ENCODE measurements at places on chromosomes 6 and 20.

DNA sequence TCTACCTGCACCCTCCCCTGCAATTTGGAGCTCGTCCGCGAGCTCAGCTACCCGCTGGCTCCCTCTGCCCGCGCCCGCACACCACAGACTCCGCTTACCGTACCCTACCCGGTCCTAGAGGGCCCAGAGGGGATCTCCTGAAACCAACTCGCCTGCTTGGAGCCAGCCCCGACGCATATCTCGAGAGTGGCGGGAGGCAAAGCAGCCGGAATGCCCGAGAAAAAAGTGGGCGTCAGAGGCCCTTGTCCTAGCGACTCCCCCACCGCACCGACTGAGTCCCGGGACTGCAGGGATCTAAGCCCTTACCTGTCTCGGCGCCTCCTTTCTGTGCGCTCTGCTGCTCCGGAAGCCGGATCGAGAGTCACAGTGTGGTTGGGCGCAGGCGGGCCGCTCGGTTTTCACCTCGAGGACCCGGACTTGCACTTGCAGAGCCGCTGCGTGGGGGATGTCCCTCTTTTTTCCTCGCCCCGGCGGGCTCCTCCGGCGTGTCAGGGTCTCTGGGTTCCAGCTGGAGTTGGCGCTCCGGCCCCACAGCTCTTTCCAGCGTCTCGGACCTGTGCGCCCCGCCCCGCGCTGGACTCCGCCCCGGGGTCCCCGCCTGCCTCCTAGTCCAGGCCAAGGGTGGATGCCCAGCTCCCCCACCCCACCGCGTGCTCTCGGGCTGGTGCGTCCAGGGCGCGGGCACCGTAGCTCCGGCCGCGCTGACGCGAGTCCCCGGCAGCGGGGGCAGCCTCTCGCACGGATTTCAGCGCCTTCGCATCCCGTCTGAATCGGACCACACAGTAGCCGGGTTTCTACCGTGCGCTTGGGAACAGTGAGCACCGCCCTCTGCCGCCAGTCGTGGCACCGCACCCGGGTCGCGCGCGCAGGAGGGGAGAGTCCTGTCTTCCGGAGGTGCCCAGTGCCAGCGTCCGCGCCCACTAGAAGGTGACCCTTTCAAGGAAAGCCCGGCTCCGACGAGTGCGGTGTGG is at the start of gene PROKR2:
Gene PROKR2 (minus strand): TSS at position 767 of the 971 bp plus-strand sequence. CDS start 2,585 bp downstream, outside the sequence.
- no peak for DNase-seq

GRCh38 chr6:127606131-127606562 is 29.2 kb downstream of the C6orf58 start:
- no peak for DNase-seq

DNA sequence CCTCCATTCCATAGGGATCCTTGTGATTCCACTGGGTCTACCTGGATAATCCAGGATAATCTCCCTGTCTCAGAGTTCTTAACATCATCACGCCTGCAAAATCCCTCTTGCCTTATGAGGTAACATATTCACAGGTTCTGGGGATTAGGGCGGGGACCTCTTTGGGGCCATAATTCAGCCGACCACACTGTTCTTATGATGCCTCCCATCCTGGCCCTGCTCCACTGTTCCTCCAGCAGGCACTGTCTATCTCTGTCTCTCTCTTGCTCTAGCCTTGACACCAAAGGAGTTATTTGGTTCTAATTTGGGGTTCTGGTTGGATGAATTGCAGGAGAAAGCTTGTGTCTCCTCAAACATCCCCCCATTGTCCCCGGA is 168.1 kb downstream of the NFATC2 start:
- no peak for DNase-seq

- DNase-seq, result no peak
Measured at GRCh38 chr6:14379568-14379967, 262.0 kb downstream of the CD83 start.

GRCh38 chr6:44264154-44265006 is 971 bp downstream of the NFKBIE start:
- peak; percentile 31 for DNase-seq

GRCh38 chr6:113672491-113673149 is 184.5 kb upstream of the MARCKS start:
- no peak for DNase-seq
